ENCODE measurements at places on chromosomes 13 and 19.

GRCh38 chr19:48862827-48863226 is 5.6 kb downstream of the PLEKHA4 start:
- DNase-seq: no peak

DNA sequence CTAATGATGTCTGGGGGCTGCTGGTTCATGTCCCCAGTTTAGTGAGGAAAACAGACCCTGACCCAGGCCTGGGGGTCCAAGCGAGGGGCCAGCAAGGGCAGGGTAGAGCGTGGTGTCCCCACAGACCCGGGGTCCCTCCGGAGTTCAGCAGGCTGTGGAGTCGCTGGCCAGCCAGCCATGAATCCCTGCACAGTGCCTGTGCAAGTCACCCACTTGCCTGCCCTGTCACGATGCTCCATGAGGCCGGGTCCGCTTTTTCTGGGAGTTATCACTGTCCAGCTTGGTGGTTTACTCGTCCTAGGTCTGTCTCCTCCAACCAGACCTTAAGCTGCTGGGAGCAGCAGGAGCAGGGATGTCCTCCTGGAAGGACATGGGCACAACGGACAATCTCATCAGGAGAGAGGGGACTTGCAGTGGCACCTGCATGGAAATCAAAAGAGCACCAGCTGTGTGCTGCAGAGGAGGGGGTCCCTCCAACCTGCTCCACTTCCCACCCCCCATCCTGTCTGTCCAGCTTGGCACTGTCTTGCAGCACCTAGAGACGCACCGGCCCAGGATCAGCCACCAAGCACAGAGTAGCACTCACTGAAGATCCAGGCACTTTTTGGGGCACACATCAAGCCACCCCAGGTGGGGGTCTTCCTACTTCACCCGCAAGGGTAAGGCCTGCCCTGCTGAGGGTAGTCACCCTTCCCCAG is 121.8 kb downstream of the URI1 start:
- DNase-seq: no peak

DNA sequence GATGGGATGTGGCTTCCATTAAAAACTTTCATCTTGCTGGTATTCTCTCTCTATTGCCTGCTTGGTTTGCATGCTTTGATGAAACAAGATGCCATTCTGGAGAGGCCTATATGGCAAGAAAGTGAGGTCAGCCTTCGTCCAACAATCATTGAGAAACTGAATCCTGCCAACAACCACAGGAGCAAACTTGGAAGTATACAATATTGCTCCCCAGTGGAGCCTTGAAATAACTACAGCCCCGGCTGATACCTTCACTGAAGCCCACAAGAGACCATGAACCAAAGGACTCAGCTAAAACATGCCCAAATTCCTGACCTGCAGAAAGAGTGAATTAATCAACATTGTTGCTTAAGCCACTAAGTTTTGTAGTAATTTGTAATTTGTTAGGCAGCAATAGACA is 82.5 kb upstream of the FGF14 start:
- peak; percentile 13 for DNase-seq

DNA sequence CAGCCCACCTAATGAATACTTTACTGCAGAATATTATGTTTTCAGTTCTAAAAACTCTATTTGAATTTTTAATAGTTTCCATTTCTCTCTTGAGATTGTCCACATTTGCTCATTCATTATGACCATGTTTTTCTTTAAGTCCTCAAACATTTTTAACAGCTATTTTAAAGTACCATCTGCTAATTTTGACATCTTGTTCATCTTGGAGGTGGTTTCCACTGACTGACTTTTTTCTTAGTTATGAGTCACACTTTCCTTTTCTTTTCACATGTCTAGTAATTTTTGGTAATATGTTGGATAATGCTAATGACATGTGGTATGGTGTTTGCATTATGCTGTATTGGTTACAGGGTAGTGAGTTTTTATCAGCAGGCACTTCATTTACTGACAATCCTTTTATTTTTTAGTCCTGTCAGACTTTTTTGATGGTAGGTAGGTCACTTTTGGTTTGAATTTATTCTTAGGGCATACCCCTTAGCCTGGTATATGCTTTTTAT is 15.4 kb upstream of the ESD start:
- no peak for DNase-seq

- DNase-seq: no peak
These were observed 22.0 kb downstream of the MUC16 start for GRCh38 chr19:8988204-8988603.

DNA sequence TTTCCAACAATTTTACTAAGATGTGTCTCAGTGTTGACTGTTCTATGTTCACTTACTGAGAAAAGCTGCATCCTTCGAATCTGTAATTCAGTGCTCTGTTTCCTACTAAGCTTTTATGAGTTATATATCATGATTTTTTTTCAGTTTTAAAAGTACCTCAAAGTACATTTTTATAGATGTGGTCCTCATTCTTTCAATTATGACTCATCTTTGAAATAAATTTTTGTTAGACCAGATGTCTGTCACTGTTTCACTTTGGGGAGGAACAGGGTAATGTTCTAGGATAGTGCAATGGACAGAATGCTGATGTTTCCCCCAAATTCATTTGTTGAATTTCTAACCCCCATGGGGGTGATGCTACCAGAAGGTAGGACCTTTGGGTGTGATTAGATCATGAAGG is 74.8 kb downstream of the NALCN start:
- DNase-seq: no peak

DNA sequence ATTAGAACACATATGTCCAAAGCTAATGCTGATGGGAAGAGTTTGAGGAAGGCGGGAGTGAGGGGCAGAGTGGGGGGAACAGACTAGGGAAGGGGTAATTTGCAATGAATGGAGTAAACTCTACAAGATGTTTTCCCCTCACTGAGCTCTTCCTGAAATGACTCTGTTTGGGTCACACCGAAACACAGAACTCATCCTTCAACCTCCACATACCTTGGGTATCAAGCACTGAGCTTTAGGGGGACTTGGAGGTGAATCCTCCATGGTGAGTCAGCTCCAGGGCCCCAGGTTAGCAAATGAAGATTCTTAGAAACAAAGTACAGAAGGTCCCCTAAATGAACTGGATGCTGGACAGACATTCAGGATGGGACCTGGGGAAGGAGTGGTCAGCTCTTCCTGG is 1.3 kb upstream of the SIGLEC10 start:
- DNase-seq: no peak

GRCh38 chr13:57632276-57633140 is 964 bp downstream of the PCDH17 start:
- DNase-seq: no peak

DNA sequence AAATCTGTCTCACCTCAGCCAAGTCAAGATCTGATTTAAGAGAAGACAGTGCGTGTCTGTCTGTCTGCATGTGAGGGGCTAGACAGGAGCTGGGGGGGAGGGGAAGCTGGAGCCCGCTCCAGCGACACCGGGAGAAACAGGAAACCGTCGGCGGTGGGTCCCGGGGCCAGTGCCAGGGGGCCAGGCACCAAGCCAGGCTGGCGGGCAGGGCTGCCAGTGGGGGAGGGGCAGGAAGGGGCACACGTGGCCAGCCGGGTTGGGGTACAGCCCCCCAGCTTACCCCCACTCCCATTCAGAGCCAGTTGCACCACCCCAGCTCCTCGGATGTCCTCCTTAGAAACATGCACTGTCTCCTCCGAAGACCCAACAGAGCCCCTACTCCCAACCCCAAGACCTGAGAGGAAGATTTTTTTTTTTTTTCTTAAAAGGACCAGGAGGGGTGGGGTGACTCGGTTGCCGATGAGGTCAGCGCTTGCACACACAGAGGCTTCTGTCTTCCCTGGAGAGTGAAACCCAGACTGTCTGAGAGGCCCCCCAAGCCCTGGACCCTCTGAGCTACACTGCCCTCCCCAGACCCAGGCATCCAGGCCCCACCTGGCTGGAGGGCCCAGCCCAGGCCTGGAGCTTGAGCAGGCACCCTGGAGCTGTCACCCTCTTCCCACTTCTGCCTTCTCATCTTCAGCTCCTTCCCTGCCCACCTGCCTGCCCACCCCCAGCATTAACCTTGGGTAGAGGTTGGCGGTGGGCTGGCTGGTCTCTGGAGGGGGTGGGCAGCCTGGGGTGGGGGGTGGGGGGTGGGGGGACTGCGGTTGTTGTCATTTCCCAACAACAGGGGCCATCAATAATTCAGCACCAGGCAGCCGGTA is 4.0 kb downstream of the ERF start:
- DNase-seq: no peak

DNA sequence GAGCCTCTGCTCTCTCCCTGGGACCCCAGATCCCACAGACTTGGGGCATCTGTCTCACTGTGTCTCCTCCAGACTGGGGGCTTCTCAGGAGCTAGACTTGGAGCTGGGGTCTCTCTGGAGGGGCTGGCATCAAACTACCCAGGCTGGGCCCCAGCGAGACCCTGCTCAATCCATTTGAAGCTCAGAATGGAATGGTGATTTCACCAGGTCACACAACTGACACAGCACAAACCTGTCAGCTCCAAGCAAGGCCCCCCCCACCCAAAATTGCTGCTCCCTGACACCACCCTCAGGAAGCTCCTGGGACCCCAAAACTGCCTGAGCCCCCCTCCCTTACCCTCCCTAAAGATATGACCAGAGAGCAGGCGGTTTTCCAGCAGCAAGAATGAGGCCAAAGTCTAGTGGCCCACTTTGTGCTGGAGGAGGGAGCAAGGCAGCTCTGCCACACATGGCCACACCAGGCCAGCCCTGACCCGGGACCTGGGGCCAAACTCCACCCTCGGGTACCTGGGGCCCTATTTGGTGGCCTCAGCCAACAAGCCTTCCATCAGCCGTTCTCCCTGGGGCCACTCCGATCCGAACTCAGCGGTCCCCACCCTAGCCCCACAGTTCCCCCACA is 2.4 kb downstream of the NR2F6 start:
- no peak for DNase-seq

GRCh38 chr19:44875666-44876451 is 15.2 kb upstream of the TOMM40 start:
- DNase-seq: no peak

DNA sequence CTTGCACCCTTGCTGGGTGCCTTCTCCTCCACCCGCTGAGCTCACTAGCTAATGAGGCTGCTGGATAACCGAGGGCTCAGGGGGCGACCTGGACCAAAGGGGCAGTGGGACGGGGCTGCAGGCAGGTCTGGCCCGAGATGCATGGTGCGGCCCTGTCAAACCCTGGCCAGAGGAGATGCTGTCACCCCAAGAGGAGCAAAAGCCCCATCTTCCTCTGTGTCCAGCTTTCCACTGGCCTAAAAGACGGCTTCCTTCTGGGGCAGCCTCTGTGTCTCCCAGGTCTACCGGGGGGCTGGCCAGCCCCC is 261.8 kb downstream of the TBC1D4 start:
- DNase-seq: no peak

- peak; percentile 8 for DNase-seq
These were observed 24.5 kb upstream of the SLC7A1 start for GRCh38 chr13:29619995-29620394.

DNA sequence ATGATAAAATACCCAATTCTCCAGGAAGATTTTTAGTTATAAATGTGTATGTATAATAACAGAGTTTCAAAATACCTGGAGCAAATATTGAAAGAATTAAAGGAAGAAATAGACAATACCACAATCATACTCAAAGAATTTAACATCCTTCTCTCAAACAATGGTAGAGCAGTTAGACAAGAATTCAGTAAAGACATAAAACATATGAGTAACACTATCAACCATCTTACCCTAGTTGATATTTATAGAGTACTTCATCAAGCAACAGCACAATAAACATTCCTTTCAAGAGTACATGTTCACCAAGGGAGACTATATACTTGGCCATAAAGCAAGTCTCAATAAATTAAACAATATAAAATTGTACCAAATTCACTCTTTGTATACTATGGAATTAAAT is 108.4 kb downstream of the DLEU7 start:
- no peak for DNase-seq

DNA sequence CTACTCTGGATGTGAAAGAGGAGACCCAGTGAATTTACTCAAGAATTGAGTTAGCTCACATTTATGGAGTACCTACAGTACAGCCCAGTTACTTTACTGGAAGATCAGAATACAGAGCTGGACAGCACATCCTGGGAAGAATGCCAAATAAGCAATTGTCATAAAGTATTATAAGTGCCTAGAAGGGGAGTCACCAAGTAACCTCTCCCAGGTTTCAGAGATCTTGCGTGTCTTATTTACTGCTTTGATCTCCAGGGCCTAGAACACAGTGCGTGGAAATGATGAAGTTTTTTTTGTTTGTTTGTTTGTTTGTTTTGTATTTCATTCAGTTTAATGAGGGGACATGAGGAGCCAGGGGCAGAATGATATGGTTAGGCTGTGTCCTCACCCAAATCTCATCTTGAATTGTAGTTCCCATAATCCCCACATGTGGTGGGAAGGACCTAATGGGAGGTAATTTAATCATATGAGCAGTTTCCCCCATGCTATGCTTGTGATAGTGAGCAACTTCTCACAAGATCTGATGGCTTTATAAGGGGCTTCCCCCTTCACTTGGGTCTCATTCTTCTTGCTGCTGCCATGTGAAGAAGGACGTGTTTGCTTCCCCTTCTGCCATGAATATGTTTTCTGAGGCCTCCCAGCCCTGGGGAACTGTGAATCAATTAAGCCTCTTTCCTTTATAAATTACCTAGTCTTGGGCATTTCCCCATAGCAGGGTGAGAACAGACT is 5.2 kb downstream of the GARRE1 start:
- DNase-seq: no peak
